Left kidney (tissue), 8 donors: ENCODE measurements at places on chromosomes 6 and 20.

DNA sequence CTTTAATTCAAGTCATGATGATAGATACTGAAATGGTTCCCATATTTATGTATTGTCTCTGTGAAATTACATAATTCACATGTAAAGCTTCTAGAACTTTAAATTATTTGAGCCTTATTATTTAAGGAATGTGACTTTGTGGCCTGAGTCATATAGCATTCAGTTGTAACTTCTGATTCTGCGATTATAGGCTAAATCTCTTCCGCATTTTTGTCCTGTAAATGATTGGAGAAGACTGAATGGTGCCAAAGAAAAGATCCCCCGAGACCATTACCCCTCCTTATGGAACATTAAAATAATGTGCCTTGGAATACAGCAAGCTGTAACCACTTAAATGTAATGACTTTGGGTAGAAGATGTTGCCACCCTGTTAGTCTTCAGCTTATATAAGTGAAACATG, 63.3 kb upstream of the MAP7 start:
- no peak for DNase-seq

- DNase-seq: no peak
Measured at GRCh38 chr20:24151621-24152294, 163.2 kb upstream of the GGTLC1 start.

GRCh38 chr6:15290962-15291704, 45.3 kb downstream of the JARID2 start:
- peak; percentile 47 for DNase-seq

- DNase-seq: no peak
Measured at GRCh38 chr20:37498066-37498665, 22.9 kb upstream of the NNAT start.

DNA sequence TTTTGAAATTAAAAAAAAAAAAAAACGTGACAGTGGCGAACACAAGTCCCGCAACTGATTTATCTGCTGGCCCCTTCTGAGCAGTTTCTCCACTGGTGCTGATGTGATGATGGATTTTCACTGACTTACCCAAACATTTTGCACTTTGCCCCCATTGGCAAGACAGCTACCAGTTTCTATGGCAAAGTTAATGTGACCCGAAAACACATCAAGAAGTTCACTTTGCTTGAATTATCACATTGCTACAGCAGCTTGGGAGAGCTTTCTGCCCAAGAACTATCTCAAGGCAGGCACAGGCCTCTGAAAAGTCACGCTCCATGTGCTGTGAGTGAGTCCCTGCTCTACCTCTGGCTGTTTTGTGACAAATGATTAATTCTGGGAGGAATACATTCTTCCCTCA, 127.9 kb upstream of the EDN1 start:
- no peak for DNase-seq

- DNase-seq: no peak
Measured at GRCh38 chr20:43825051-43825402, 89.6 kb upstream of the TOX2 start.

- DNase-seq: no peak
Measured at GRCh38 chr6:4395386-4395785, 260.0 kb upstream of the ECI2 start.

DNA sequence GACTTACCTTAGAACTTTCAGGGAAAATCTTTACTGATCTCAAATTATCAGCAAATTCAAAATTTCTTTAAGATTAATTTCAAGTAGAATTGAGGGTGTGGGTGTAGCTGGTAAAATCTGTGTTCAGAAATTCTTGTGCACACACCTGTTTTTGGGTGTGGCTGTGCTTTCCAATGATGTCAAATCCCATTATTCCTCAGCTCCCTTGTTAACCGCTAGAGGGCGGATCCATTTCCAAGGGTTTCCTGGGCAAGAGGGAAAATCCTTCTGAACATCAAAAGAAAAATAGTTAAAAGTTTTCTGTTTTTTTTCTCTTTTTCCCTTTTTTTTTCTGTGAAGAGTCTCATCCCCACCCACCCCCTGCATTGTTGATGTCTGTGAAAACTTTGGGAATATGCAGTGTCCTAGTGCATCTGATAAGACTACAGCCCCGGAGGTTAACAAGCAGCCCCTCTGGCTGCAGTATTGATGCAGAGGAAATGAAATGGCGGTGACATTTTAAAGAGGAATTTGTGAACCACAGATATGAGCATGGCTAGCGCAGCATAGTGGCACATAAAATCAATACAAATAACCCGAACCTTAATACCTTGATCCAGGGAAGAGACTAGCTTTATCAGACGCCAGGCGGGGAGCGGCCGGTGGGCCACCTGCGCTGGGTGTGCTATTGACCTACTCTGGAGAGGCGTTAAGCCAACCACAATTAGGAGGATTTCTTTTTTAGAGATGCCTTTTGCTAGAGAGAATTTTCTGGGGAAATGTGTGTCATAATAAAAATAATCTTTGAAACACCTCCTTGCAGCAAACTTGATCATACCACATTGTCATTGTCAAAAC, 130.9 kb downstream of the FOXA2 start:
- DNase-seq: no peak

GRCh38 chr20:5073660-5074231, 46.0 kb downstream of the PCNA start:
- DNase-seq: no peak

DNA sequence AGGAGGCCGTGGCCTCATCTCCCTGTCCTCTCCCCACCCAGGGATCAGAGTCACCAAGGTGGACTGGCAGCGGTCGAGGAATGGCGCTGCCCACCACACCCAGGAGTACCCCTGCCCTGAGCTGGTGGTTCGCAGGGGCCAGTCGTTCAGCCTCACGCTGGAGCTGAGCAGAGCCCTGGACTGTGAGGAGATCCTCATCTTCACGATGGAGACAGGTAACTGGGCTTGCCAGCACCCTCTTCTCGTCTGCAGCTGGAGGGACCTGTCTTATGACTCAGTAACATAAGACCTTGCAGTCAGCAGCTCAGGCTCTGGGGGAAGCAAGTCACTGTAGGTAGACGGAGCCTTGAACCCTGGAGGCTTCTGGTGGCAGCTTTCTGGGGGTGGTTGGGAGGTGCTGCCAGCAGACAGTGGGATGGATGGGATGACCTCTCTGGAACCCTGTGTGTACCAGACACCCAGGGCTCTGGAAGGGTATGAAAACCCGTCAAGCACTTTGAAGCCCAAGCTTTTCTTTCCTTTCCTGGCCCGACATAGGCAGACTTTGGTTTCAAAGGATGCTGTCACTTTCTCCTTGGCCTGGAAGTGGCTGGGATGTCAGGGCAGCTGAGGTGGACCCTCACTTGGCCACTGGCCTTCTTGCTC, 13.8 kb downstream of the TGM6 start:
- no peak for DNase-seq

GRCh38 chr6:112189494-112189893, 64.9 kb downstream of the LAMA4 start:
- DNase-seq: peak; percentile 29

- no peak for DNase-seq
Measured at GRCh38 chr6:163341224-163342061, 73.1 kb upstream of the QKI start.

DNA sequence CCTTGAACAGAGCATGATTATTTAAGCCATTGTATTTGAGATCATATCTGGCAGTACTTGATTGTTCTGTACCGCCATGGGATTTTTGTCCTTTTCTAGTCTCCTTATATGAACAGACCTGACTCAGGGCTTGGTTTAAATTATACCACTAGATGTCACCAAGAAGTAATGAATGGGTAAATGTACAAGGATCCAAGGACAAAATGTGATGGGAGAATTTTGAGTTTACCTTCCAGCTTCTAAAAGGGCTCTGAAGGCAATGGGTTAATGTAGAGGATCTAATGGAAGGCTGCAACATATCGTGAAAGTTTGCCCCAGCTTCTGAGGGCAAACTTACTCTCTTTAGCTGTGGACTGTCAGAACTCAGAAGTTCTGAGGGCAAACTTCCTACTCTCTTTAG, 12.0 kb downstream of the RNF8 start:
- DNase-seq: no peak

DNA sequence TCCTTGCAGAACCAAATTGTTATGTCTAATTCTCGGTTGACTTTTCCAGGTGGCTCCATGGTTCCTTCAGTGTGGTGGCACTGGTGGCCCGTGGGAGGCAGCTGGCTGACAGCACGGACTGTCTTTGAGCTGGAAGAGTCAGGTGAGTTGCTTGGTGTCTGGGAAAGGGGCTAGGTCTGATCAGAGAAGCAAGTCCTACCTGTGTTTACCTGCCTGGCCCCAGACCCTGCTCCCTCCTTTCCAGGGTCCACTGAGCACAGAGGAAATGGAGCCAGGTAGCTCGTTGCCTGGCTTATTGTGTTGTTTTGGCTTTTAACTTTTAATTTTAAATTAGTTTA, 111.8 kb downstream of the BANF2 start:
- no peak for DNase-seq

DNA sequence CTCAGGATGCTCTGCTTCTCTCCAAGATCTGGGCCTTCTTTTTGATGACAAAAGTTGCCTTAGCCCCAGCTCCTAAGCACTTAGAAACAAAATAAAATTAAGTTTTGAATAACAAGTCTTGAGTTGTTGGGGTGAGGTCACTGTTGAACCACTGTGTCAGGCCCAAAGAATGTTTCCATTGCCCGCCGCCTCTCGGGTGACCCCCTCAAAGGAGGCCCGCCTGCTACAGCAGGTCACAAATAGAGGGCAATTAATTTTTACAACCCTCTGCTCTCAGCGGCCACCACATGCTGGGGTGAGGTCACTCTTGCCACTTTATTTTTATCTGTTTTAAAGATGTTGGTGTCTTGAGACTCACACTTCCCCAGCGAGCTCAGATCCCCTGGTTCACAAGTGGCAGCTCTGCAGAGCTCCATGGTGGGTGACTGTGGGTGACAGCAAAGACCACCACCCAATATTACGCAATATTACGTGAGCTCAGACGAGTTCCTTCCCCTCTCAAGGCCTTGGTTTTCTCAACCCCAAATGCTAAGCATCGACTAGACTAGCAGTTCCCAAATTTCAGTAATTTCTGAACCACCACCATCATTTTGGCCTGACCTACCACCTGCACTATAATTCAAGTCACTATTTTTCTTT, 247.7 kb upstream of the PMEPA1 start:
- peak; percentile 30 for DNase-seq

DNA sequence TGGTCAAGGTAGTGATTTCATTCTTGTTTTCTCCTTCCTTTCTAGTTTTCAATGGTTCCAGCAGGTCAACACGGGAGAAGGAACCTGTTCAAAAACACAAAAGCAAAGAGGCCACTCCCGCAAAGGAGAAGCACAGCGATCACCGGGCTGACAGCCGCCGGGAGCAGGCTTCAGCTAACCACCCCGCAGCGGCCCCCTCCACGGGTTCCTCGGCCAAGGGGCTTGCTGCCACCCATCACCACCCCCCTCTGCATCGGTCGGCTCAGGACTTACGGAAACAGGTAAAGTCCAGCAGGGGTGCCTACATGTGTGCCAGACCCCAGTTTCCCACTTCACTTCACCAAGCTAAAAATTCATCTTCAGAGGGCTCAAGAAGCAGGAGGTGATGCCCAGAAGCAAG, 175.6 kb downstream of the DTNBP1 start:
- DNase-seq: no peak

DNA sequence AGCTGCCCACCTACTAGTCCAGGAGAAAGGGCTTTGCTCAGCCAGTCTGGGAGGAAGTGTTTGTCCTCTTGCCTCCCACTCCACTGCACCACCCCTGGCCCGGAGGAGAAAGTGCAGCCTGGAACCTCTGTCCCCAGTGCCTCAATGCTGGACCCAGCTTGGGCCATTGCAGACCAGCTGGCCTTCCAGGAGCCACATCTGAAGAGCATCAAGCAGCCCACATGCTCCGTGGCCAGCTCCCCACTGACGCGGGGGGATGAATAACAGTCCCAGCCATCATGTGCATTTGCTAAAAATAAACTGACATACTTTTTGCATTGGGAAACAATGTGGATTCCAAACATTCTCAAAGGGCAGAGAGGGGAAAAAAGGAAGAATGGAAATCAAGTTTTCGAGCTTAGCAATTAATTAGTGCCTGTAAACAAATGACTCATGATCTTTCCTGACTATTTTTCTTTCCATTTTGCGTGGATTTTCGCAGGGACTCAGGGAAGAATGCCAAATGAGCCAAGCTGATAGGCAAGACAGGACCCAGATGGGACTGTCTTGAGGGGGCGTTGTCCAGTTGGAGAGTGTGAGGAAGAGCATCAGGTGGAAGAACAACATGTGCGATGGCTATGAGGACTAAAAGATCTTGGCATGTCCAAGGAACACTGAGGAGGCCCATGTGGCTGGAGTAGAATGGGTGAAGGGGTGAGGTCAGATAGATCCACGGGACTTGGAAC, 34.1 kb downstream of the CEBPB start:
- no peak for DNase-seq

DNA sequence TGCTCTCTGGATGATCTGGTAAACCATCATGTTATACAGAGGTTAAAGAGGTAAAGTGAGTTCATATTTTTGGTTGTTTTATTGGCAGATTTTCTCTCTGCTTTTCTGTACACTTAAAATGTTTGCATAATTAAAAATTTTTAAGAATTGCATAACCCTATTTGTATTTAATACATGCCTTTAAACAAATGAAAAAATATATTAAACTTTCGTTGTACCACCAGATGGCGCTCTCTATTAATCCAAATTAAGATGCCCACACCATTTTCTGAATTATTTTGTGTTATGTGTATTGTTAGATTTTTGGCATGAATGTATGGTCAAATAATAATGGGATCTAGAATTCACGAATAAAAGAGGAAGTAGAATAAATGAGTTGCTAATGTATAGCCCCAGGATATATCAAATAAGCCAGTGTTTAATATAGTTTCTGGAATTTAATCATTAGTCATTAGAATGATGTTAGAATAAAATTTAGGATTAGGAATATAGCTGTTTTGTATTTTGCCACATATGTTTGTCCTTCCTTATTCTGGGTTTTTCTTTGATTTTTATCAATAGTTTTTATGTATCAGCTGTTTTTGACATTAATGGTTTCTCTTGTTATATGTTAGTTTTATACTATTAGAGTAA, 38.9 kb downstream of the SMAP1 start:
- DNase-seq: peak; percentile 36

DNA sequence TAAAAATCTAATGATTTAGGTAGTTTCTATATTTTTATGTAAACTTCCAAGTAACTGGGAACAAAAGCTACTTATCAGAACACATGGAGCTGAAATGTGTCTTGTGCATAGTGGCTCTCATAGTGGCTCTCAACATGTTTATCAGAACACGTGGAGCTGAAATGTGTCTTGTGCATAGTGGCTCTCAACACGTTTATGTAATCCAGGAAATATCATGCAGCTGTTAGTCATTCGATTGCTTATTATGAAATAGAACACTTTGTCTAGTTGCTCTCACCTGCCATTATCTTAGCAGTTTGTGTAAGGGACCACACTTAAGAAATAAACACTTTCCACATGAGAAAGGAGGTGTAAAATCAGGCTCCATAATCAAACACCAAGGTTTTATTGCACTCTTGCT, 119.2 kb upstream of the ASCC3 start:
- DNase-seq: no peak

- DNase-seq: no peak
Measured at GRCh38 chr20:22374066-22374465, 210.3 kb downstream of the FOXA2 start.
